Iris pigment epithelial cell (primary cell): ENCODE measurements at places on chromosomes 6 and 20.

GRCh38 chr6:37047689-37048402 is 42.4 kb downstream of the FGD2 start:
- no peak for DNase-seq

GRCh38 chr6:19587238-19587942 is 249.8 kb upstream of the ID4 start:
- DNase-seq: no peak

- peak; percentile 22 for DNase-seq
Measured at GRCh38 chr6:47004463-47004862, 37.7 kb downstream of the ADGRF1 start.

GRCh38 chr6:133114973-133115372 is 126.2 kb upstream of the EYA4 start:
- DNase-seq: peak; percentile 20

GRCh38 chr20:57786304-57786932 is 76.6 kb upstream of the PMEPA1 start:
- DNase-seq: no peak

DNA sequence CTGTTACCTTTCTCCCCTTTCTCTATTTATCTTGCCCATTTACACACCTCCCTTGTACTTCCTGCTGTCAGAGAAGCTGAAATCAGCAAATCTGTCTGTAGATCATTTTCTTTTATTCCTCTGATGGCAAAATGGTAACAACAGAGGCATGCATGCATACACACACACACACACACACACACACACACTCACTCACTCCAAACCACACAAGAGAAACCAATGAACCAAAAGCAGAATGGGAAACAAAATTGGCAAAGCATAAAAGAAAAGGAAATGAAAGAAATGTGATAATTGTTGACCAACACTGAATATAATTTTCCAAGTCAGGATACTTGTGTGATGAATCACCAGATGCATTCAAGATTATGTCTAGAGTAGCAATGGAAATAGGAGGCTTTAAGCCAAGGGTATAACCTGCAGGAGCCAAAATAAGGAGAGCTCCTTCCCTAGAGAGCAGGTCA is 172.4 kb downstream of the PLCB4 start:
- peak; percentile 87 for DNase-seq

GRCh38 chr6:28597924-28598722 is 72.4 kb downstream of the GPX5 start:
- no peak for DNase-seq

DNA sequence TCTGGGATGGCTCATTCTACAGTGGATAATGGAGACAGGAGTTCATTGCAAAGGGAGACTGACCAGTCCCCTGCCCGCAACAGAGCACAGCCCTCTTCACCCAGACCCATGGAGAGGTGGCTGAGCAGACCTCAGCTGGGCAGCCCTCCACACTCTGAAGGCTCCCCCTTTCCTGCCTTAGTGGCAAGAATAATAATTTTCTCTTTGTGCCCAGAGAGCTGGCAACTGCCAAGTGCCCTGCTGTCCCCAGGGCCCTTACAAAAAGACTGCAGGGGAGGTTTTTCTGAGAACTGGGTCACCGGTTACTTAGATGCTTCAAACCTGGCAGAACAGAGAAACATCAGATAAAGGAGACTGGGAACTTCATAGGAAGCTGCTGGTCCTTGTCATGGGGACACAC is 35.4 kb upstream of the ZNFX1 start:
- DNase-seq: no peak

DNA sequence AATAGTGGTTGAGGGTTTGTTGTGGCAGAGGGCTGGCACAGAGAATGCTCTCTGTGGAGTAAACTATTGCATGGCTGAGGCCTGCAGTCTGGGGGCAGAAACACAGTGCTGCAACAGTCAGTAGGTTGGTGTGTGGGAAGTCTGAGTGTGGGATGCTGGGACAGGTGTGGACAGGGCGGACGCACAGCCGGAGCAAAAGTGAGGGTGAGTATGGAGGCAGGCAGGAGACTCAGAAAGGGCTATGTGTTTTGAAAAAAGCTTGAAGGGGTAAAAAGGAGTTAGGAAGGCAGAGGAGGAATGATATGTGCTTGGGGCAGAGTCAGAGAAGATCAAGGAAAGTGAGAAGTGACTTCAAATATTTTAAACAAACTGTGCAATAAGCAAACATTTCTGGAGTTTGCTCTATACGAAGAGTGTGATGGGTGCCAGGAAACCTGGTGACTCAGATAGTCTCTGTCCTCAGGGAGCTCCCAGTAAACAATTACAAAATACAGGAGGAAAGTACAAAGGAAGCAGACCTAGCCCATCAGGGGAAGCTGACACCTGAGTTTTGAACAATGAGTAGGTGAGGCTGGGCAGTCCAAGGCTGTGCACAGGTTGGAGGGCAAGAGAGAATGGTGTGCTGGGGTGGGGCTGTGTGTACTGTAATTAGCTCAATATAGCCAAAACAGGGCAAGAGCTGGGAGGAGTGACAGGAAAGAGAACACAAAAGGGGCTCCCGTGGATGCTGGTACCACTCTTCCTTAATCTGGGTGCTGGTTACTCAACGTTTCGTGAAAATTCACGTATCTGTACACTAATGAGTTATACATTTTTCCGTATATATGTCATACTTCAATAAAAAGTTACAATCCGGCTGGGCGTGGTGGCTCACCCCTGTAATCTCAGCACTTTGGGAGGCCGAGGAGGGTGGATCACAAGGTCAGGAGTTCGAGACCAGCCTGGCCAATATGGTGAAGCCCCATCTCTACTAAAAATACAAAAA is 55.2 kb downstream of the PIGU start:
- peak; percentile 74 for DNase-seq

- no peak for DNase-seq
Measured at GRCh38 chr6:70894001-70894400, 62.9 kb downstream of the B3GAT2 start.

GRCh38 chr6:139595183-139595582 is 220.7 kb upstream of the CITED2 start:
- DNase-seq: peak; percentile 63

DNA sequence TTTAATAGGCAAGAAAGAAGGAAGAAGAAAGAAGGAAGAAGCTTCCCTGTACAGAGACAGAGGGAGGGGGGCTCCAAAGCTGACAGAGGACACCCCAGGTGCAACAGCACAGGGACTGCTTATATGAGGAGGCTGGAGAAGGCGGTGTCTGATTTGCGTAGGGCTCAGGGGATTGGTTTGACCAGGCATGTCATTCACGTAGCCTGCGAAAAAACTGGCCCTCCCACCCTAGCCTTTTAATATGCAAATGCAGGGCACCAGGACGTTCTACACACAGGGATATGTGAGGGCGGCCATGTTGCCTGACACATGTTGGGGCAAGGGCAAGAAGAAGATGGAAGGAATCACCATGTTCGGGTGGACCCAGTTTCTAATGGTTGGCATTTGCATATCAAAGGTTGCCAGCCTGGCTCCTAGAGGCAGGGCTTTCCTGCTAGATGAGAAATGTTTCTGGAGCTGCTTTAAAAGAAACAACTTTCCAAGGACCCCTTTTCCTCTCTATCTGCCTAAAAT is 305.4 kb upstream of the CDYL start:
- DNase-seq: no peak

GRCh38 chr6:14276667-14277404 is 159.3 kb downstream of the CD83 start:
- no peak for DNase-seq

GRCh38 chr6:17817763-17818162 is 111.0 kb upstream of the NUP153 start:
- DNase-seq: no peak

GRCh38 chr6:72890671-72891070 is 268.8 kb downstream of the KCNQ5 start:
- no peak for DNase-seq

- peak; percentile 2 for DNase-seq
Measured at GRCh38 chr20:56249244-56249955, 868 bp downstream of the MC3R start.

DNA sequence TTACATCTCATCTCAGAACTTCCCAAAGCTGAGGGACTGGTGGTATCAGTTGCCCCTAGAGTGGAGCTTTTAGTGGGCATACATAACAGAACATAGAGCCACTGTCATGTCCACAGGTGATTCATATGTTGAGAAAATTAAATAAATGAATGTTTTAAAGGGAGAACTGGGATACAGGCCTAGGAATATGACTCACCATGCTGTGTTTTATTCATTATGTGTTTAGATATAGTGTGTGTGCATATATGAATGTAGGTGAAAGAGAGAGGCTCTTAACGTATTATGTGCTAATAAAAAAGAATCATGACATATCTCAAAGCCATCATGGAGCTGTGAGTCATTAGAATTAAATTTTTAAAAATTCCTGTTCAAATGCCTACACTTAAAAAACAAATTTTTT is 332.2 kb upstream of the RSPO3 start:
- DNase-seq: no peak

GRCh38 chr20:50281831-50282591 is 91.4 kb downstream of the CEBPB start:
- DNase-seq: no peak

DNA sequence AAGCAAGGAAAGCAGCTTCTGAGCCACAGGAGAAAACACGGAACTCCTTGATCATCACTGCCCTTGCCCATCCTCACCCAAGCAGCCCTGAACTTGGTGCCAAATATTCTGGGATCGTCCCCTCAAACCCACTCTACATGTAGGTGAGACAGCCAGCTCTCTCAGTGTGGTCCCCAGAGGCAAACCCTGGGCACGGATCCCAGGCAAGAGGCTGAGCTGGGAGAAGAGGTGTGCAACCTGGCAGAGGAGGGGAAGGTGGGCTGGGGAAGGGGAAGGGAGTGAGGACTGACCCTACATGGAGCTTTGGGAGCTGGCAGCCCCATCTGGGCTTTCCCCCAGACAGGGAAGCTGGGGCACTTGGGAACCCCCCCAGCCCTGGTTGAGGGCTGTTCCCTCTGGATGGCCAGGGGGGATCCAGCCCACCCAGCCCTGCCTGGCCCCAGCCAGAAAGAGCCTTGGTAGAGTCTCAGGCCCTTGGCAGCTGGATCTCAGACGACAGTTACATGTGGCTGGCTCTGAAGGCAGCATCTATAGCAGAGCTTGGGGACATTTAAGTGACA is 186.2 kb upstream of the CST7 start:
- DNase-seq: no peak

DNA sequence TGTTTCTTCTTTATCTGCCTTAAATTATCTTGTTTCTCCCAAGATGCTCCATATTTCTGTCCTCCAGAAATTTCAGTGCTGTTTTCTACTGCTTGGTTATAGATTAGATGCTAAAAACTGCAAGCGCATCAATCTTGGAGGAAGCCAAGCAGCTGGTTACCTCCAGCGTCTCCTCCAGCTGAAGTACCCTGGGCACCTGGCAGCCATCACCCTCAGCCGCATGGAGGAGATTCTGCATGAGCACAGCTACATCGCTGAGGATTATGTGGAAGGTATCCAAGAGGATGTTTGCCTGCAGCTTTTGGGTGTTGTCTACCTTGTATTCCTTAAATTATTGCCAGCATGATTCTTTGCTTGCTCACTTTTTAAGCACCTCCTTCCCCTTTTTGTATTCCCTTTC is 3.8 kb downstream of the ACTR5 start:
- no peak for DNase-seq

DNA sequence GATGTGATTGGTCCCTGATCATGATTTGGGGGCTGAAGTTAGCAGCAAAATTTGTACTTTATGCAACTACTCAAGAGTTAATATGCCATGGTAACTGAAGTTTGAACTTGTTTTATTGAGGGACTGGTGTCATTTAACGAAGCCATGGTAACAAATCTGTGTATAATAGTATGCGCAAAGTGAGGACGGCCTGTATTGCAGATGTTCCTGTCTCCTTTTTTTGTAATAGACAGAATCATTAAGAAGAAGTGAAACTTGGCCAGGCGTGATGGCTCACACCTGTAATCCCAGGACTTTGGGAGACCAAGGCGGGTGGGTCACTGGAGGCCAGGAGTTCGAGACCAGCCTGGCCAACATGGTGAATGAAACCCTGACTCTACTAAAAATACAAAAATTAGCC is 22.3 kb downstream of the RPRD1B start:
- no peak for DNase-seq

- no peak for DNase-seq
Measured at GRCh38 chr6:7900621-7901020, 10.0 kb downstream of the TXNDC5 start.

GRCh38 chr6:16474772-16475493 is 236.5 kb downstream of the GMPR start:
- no peak for DNase-seq

DNA sequence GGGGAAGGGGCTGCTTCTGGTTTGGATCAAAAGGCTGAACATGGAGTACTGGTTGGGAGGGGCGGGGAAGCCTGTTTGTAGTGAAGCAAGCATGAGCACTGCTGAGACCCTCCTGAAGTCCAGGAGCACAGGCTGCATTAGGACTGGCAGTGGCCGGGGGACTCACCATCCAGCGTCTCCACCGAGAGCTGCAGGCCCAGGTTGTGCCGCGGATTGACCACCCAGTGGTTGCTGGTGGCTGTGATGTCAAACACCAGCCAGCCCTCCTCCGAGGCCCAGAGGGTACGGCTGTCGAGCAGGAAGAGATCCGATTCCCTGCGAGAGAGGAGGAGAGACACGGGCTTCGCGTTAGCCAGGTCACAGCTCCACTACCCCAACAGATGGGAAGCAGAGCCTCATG is 64.1 kb downstream of the BMP7 start:
- no peak for DNase-seq

- DNase-seq: no peak
Measured at GRCh38 chr6:81792826-81793225, 40.3 kb upstream of the TENT5A start.

DNA sequence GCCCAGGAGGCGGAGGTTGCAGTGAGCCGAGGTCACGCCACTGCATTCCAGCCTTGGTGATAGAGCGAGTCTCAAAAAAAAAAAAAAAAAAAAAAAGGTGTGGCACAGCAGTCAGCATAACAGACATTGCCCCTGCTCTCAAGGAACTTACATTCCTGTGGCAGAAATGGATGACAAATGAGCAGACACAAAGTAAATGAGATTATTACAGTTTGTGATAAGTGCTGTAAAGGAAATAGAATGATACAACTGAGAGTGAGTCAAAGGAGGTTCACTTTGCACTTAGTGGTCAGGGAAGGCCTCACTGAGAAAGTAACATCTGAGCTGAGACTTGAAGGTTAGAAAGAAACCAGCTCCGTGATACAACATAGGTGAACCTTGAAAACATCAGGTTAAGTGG is 36.4 kb downstream of the CEP250 start:
- peak; percentile 69 for DNase-seq

DNA sequence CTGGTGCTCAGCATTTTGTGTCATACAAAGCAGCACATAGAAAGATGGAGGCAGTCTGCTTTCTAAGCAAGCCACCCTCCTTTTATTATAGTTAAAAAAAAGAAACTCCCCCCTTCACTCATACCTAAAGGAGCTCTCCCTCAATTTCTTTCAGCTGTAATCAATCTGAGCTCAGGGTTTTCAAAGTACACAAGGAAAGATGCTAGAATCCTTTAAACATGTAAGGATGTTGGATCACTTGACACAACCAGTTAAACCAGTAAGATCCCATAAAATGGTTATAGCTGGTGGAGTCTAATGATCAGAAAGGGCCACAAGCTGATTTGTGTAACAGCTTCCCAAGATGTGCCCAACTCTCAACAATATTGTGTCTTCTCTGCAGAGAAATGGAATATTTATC is at the start of gene CALHM4:
CALHM4 (plus strand) TSS at position 301 of the 400 bp plus-strand sequence; CDS start at position 344, 43 bp downstream.
- DNase-seq: no peak
